NCI-H2081 (cell line): ENCODE measurements at places on chromosomes 4 and X.

- no peak for DNase-seq
These were observed 92.6 kb downstream of the IL13RA2 start for GRCh38 chrX:114924856-114925255.

- DNase-seq, result no peak
These were observed 22.8 kb upstream of the FGFR3 start for GRCh38 chr4:1770245-1770644.

DNA sequence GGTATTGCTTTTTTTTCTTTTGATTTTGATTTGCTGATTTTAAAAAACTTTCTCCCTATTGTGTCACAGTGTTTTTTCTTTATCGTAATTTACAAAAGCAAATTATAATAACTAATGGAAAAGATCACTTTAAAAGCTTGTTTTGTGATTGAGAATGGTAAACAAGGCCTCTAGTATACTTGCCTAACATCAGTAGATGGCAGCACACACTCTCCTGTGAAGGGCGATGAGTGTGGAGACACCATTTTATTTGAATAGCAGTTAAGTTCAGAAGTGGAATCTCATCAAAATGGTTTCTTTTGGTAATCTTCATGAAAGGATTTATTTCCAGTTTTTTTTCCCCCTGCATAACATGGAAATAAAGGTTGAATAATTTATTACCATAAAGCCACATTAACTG, 72.3 kb downstream of the PAK3 start:
- peak; percentile 69 for DNase-seq

DNA sequence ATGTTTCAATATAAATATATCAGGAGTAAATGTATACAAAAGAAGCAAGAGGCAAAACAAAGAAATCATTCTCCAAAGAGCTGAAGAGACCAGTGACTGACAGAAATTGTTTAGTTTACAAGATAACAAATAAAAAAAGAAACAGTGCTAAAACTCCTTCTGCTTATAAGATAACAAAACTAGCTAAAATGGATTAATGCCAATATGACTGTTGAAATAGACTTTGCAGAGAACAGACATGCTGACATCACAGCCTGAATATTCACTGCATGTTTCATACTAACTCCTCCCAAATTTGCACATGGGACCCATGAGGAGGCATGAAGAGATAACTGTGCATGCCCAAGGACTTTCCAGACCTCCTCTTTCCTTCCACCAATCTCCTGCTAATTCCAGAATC, 6.2 kb upstream of the GABRA4 start:
- DNase-seq, result no peak

- DNase-seq, result no peak
These were observed 27.6 kb downstream of the ZBTB49 start for GRCh38 chr4:4317496-4318232.

GRCh38 chr4:150591904-150592303, 10.0 kb downstream of the MAB21L2 start:
- no peak for DNase-seq

DNA sequence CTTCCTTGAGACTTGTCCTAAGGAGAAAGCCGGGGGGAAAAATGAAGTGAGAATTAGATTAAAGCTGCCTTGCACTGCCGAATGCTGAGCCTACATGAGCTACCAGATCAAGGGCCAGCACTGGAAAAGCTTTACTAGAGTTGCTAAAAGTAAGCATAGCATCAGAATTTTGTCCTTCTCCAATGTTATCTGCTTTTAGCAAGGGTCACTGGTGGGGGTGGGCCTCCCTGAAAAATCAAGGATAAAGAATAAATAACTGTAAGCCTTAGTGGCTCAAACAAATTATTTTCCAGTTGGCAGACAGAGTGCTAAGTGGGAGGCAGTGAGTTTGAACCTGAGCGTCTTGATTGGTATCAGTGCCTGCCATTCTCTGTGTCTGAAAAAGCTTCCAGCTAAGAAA, 310.5 kb upstream of the PITX2 start:
- DNase-seq, result no peak

- no peak for DNase-seq
These were observed 23.2 kb upstream of the TSR2 start for GRCh38 chrX:54416965-54417364.

DNA sequence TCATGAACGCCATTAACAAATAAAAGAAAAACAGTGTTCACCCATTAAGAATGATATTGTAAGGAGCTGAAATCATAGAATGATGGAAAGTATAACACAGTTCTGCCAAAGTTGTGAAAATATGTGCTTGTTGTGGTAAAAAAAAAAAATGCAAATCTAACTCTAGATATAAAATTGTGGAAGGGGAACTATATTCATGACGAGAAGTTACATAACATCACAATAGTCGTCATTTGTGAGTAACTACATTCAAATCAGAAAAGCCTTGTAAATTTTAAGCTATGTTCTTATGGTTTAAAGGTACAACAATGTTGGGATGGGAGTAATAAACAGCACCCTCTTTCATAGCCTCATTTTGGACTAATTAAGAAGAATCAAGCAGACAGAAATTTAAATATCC, 57.6 kb upstream of the PRDM8 start:
- no peak for DNase-seq

- no peak for DNase-seq
These were observed 465.4 kb downstream of the FAT4 start for GRCh38 chr4:125780164-125780563.

DNA sequence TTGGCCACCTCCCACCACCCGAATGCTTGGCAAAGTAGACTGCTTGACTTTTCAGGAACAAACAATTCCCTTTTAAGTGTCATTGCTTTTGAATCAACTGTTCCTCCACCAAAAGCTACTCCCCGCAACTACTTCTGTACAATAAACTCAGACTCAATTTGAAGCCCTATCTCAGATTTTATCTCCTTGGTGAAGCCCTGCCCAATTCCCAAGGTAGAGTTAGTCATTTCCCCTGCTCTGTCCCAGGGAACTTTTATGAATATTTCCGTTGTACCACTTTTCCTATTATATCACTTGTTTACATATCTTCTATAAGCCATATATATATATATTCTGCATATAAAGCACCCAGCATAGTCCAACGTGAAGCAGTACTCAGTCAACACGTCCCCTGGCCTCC, 102.8 kb downstream of the C4orf51 start:
- no peak for DNase-seq

- DNase-seq, result no peak
These were observed 2.6 kb upstream of the LRAT start for GRCh38 chr4:154741131-154741665.

- peak; percentile 14 for DNase-seq
These were observed 1036.2 kb upstream of the GRID2 start for GRCh38 chr4:91267543-91267942.

DNA sequence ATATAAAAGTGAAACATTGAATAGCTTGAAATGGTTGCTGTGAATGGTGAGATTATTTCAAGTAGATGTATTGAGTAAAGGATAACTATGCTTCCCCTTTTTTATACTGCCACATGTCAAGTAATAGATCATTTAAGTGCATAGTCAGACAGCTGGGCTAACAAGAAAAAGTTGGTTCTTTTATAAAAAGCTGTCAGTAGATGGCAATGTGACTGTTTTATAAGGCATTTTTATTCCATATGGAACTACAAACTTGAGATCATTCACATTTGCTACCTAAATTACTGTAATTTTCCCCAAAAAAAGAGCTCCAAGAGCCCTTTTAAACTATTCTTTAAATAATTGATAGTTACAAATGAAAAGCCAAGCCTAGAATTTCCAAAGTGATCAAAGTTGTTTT, 831.0 kb downstream of the C4orf33 start:
- peak; percentile 16 for DNase-seq

DNA sequence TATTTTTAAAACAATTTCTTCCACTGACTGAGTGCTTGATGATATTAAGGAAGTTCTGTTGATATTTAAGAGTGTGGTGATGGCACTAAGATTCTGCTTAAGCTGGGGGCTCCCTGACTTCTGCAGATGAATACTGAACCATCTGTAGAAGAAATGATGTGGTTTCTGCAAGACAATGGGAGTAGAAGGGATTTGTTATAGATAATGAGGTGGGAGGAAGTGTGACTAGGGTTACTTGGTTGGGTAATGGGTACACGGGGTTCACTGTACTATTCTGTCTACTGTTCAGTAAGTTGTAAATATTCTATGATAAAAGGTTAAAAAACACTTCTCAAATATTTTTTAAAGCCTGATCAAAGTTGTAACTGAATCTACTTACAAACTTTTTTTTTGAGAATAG, 60.9 kb upstream of the TXK start:
- DNase-seq, result no peak

- DNase-seq, result no peak
These were observed 112.4 kb downstream of the ADGRL3 start for GRCh38 chr4:61312526-61312925.

- peak; percentile 57 for DNase-seq
These were observed 344.6 kb upstream of the CTSO start for GRCh38 chr4:156298230-156298629.

DNA sequence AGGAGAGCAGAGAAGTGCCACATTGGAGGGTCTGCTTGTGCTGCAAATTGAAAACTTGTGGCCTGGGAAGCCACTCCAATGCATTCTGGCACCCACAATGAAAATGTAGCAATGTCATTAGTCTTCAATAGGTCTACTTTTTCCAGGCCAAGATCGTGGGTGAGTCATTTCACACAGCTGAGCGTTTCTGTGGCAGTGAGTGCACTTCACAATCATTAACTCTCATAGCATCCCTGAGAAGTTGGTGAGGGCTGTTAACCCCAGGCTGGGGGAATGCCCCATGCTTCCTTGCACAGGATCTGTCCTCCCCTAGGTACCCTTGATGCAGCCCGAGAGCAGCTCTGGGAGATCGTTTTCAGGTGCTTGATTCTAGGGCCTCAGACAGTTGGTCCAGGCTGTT, 196.8 kb upstream of the ATP6AP2 start:
- DNase-seq, result no peak
